Lung (tissue), 17 donors: ENCODE measurements at places on chromosomes 11 and 22. TPM values are rescaled to one million over a fixed set of nuclear protein-coding genes. Genes with fewer than 3 reads are reported as not detected.

DNA sequence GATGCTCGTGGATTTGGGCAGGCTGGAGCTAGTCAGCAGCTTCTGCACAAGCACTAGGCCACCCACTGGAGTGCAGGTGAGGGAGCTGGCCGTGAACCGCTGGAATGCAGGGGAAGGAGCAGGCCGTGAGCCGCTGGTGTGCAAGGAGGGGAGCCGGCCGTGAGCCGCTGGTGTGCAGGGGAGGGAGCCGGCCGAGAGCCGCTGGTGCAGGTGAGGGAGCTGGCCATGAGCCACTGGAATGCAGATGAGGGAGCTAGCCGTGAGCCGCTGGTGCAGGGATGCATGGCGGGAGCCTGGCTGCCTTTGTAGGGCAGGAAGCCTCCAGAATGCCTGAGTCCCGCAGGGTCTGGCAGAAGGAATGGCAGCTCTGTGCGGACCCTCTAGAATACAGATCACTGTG lies 4220.0 kb upstream of the OR11H1 start:
- no peaks in the 10 kb centered on the region for H3K4me1 ChIP-seq
- H3K27ac ChIP-seq = no peak overlapping the region
- DNase-seq = no peak
- no peak overlapping the region for H3K4me3 ChIP-seq
- H3K36me3 ChIP-seq = no peaks in the 10 kb centered on the region

GRCh38 chr11:95831198-95831883 lies 41.0 kb downstream of the CEP57 start:
- peaks cover 32% of the 10 kb centered on the region for H3K36me3 ChIP-seq
- peaks cover 9% of the 10 kb centered on the region for H3K4me1 ChIP-seq
- H3K27me3 ChIP-seq = no peaks in the 10 kb centered on the region
- H3K27ac ChIP-seq = no peak overlapping the region
- H3K4me3 ChIP-seq = no peak overlapping the region
- DNase-seq = no peak

DNA sequence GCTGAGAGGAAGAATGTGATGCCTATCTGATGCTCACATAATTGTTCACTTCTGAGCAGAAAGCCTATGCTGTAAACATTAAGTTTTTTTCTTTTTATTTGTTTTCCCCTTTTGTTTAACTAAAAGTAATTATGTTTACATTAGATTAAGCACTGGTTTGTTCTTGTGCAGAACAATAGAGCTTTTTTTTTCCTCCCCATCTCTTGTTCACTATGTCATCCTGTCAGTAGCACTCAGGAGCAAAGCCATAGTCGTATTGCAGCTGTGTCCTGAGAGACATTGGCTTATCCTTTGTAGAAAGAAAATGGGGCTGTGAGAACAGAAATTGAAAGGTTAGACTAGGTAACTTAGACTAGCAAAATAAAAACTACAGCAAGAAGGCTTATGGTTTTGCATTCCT lies 301.8 kb upstream of the RAG2 start:
- no peak overlapping the region for H3K27ac ChIP-seq
- no peaks in the 10 kb centered on the region for H3K27me3 ChIP-seq
- H3K36me3 ChIP-seq = no peaks in the 10 kb centered on the region
- no peak overlapping the region for H3K4me3 ChIP-seq

GRCh38 chr11:115193914-115194801 lies 310.1 kb downstream of the CADM1 start:
- H3K36me3 ChIP-seq = no peaks in the 10 kb centered on the region
- no peaks in the 10 kb centered on the region for H3K27me3 ChIP-seq
- peaks cover 4% of the 10 kb centered on the region for H3K4me1 ChIP-seq
- no peak overlapping the region for H3K4me3 ChIP-seq
- no peak for DNase-seq

- no peak overlapping the region for H3K4me3 ChIP-seq
- no peaks in the 10 kb centered on the region for H3K4me1 ChIP-seq
- no peak for DNase-seq
- no peaks in the 10 kb centered on the region for H3K27me3 ChIP-seq
- no peaks in the 10 kb centered on the region for H3K36me3 ChIP-seq
Measured at GRCh38 chr11:86370922-86371594, 3.6 kb upstream of the CCDC81 start.

SMIM35 gene
- total RNA-seq = 0.17 TPM

DNA sequence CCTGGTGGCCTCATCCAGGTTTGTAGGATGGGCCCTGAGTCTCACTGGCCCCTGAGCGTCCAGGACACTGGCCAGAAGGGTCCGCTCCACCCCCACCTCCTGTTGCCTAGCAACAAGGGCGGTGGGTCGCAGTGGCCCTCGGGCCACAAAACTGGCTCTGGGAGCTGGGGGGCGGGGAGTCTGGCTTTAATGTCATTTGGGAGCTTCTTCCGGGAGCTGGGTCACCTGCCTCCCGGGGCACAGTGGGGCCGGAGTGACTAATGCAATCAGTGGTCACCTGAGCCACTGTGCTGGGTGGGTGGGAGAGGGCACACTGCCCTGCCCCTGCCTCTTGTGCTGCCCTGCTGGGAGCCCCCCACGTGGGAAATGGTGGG lies 2.6 kb downstream of the TH start:
- DNase-seq = no peak
- no peaks in the 10 kb centered on the region for H3K27me3 ChIP-seq
- H3K27ac ChIP-seq = no peak overlapping the region
- peaks cover 7% of the 10 kb centered on the region for H3K4me1 ChIP-seq

DNA sequence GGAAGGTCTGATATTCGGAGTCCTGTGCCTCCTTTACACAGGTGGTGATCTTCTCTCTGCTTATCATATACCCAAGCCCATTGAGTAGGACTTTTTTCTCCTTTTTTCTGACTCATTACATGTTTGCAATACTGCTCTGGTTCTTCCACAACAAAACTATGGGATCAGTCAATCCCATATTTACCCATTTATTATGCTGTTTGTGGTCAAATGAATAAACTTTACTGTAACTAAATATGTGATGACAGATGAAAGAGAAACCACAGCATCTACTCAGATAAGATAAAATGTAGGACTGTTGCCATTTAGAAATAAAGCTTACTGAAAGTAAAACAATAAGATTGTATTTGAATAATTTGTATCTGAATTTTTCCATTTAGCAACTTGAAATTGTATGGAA lies 958.7 kb upstream of the FAT3 start:
- no peak overlapping the region for H3K27ac ChIP-seq
- no peaks in the 10 kb centered on the region for H3K27me3 ChIP-seq
- no peaks in the 10 kb centered on the region for H3K36me3 ChIP-seq
- DNase-seq = no peak
- H3K4me1 ChIP-seq = no peaks in the 10 kb centered on the region

- H3K27me3 ChIP-seq = no peaks in the 10 kb centered on the region
- H3K36me3 ChIP-seq = peaks cover 12% of the 10 kb centered on the region
- no peak for DNase-seq
- no peak overlapping the region for H3K27ac ChIP-seq
- H3K4me1 ChIP-seq = peaks cover 5% of the 10 kb centered on the region
Measured at GRCh38 chr22:50361222-50361621, 18.1 kb downstream of the PPP6R2 start.

- no peak overlapping the region for H3K4me3 ChIP-seq
- no peaks in the 10 kb centered on the region for H3K27me3 ChIP-seq
- H3K36me3 ChIP-seq = no peaks in the 10 kb centered on the region
- no peak overlapping the region for H3K27ac ChIP-seq
Measured at GRCh38 chr11:47051217-47051616, 114.7 kb downstream of the CSTPP1 start.

- H3K4me1 ChIP-seq = peaks cover 15% of the 10 kb centered on the region
- H3K4me3 ChIP-seq = no peak overlapping the region
- H3K27ac ChIP-seq = no peak overlapping the region
Measured at GRCh38 chr22:44407171-44407986, 90.7 kb downstream of the RTL6 start.

DNA sequence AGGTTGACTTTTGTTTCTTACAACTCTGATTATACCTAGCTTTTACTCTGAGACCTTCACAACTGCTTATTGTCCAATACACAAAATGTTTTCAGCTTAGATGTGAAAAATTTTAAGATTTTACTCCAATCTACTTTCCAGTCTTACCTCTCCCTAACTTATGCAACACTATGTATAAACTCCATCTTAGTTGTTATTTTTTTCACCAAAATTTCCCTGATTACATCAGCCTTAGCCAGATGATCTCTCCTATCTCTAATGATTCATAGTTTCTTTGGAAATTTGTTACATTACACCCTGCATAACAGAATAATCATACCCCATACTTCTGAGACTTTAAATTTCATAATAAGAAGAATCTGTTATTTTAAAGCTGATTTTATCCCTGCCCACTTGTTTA lies 621.0 kb upstream of the ANO3 start:
- H3K36me3 ChIP-seq = no peaks in the 10 kb centered on the region
- no peaks in the 10 kb centered on the region for H3K27me3 ChIP-seq
- no peak for DNase-seq
- H3K27ac ChIP-seq = no peak overlapping the region

MAJIN gene
- total RNA-seq = 0.55 TPM

- DNase-seq = no peak
- H3K27ac ChIP-seq = no peak overlapping the region
- H3K4me3 ChIP-seq = no peak overlapping the region
- peaks cover 6% of the 10 kb centered on the region for H3K36me3 ChIP-seq
Measured at GRCh38 chr11:96139691-96140090, 203.3 kb downstream of the MAML2 start.

GRCh38 chr11:5932671-5933070 lies 9.4 kb upstream of the OR56A3 start:
- no peak overlapping the region for H3K27ac ChIP-seq
- H3K27me3 ChIP-seq = no peaks in the 10 kb centered on the region
- no peak overlapping the region for H3K4me3 ChIP-seq
- no peak for DNase-seq
- H3K4me1 ChIP-seq = no peaks in the 10 kb centered on the region
- H3K36me3 ChIP-seq = no peaks in the 10 kb centered on the region

- peaks cover 18% of the 10 kb centered on the region for H3K4me1 ChIP-seq
- no peak for DNase-seq
- no peak overlapping the region for H3K27ac ChIP-seq
Measured at GRCh38 chr11:71454470-71455113, 1.6 kb downstream of the NADSYN1 start.

- H3K36me3 ChIP-seq = no peaks in the 10 kb centered on the region
- no peak for DNase-seq
- no peak overlapping the region for H3K4me3 ChIP-seq
- peak overlapping the region; percentile 68 for H3K27ac ChIP-seq
- H3K27me3 ChIP-seq = no peaks in the 10 kb centered on the region
Measured at GRCh38 chr11:128707681-128708080, 13.8 kb downstream of the FLI1 start.

DNA sequence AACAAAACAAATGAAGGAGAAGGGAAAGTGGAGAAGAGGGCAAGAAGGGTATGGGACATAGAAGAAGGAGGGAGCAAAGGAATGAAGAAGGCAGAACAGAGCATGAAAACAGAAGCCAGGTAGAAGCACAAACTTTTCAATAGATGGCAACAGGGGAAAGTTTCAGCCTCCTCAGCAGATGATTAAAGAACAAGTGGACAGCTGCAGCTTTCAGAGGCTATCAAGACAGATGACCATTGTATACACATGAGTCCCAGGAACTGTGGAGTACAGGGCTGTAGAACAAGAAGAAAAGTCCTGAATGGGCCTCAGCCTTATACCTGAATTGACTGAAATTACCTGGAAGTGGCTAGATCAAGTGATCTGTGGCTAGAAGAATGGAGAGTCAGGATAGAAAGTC lies 62.0 kb upstream of the FIBIN start:
- H3K36me3 ChIP-seq = no peaks in the 10 kb centered on the region
- no peak overlapping the region for H3K27ac ChIP-seq
- no peak for DNase-seq
- H3K4me3 ChIP-seq = no peak overlapping the region

DNA sequence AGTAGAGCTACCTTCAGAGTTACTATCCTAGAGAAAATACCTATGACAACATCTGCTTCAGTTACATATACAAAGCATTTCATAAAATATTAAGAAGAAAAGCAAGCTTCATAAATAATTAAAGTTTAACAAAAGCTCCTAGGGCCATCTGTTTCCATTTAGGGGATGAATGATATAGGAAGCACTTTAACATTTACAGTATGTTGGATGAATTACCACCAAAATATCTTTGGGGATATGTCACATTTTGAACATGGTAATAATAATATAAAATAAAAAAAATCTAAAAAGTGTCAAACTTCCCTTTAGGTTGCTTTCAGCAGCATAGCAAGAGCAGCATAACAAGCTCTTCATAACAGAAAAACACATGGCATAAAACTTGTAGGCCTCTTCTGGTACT lies 104.6 kb downstream of the ATG16L2 start:
- H3K27me3 ChIP-seq = no peaks in the 10 kb centered on the region
- no peak for DNase-seq
- no peak overlapping the region for H3K27ac ChIP-seq
- H3K36me3 ChIP-seq = peaks cover 6% of the 10 kb centered on the region
- H3K4me1 ChIP-seq = peaks cover 2% of the 10 kb centered on the region
- H3K4me3 ChIP-seq = no peak overlapping the region

- no peak overlapping the region for H3K27ac ChIP-seq
- H3K4me3 ChIP-seq = no peak overlapping the region
- H3K36me3 ChIP-seq = no peaks in the 10 kb centered on the region
- no peak for DNase-seq
- no peaks in the 10 kb centered on the region for H3K27me3 ChIP-seq
Measured at GRCh38 chr11:75777461-75778110, 9.0 kb downstream of the DGAT2 start.

- no peak overlapping the region for H3K4me3 ChIP-seq
- DNase-seq = no peak
- H3K36me3 ChIP-seq = no peaks in the 10 kb centered on the region
- no peak overlapping the region for H3K27ac ChIP-seq
Measured at GRCh38 chr11:79174045-79175008, 266.5 kb downstream of the TENM4 start.

GRCh38 chr11:12802418-12803085 lies 128.3 kb downstream of the TEAD1 start:
- peaks cover 18% of the 10 kb centered on the region for H3K4me1 ChIP-seq
- peak overlapping the region; percentile 1 for H3K27ac ChIP-seq
- no peaks in the 10 kb centered on the region for H3K27me3 ChIP-seq
- H3K4me3 ChIP-seq = no peak overlapping the region
- H3K36me3 ChIP-seq = no peaks in the 10 kb centered on the region
- peak; percentile 91 for DNase-seq

DNA sequence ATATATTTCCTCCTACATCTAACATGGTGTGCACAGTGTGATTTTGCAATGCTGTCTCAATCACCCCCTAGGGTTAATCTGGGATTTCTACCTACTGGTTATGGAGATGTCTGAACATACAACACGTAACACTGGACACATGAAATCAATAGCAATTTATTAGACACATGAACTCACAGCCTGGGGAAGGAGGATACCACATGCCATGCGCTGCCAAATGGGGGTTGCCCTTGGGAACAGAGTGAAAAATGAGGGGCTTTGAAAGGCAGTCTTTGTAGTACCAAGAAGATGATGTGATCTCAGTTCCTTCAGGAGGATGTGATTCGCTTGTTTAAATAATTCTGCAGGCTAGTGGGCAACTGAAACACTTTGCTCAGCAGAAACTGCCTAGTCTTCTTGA lies 253.6 kb upstream of the LRRC4C start:
- DNase-seq = no peak
- no peak overlapping the region for H3K27ac ChIP-seq
- no peaks in the 10 kb centered on the region for H3K36me3 ChIP-seq

GRCh38 chr11:61871158-61871597 lies 20.2 kb downstream of the FADS3 start:
- DNase-seq = peak; percentile 64
- no peak overlapping the region for H3K4me3 ChIP-seq
- no peaks in the 10 kb centered on the region for H3K27me3 ChIP-seq
- no peak overlapping the region for H3K27ac ChIP-seq
- H3K4me1 ChIP-seq = no peaks in the 10 kb centered on the region
